ENCODE measurements at places on chromosomes 11 and 22. TPM values are rescaled to one million over a fixed set of nuclear protein-coding genes. Genes with fewer than 3 reads are reported as not detected.

DNA sequence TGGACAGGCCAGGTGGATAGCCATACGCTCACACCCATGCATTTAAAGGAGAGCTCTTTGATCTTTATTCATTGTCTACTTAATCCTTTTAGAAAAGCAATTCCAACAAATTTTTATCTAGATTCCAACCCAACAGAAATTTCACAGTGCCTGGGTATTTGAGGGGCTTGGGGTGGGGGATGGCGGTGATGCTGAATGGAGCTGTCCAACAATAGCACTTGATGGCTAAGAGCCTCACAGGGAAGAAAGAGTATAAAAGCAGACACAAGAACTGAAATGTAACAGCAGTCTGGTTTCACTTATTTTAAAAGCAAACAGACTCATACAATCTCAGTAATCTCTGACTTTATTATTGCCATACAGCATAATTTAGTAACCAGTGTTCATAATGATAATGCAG is 101.8 kb upstream of the SORL1-AS1 start:
- no peak overlapping the region for H3K4me3 ChIP-seq
- H3K27ac ChIP-seq: no peak overlapping the region
- H3K27me3 ChIP-seq: peaks cover 39% of the 10 kb centered on the region
- DNase-seq: no peak

DNA sequence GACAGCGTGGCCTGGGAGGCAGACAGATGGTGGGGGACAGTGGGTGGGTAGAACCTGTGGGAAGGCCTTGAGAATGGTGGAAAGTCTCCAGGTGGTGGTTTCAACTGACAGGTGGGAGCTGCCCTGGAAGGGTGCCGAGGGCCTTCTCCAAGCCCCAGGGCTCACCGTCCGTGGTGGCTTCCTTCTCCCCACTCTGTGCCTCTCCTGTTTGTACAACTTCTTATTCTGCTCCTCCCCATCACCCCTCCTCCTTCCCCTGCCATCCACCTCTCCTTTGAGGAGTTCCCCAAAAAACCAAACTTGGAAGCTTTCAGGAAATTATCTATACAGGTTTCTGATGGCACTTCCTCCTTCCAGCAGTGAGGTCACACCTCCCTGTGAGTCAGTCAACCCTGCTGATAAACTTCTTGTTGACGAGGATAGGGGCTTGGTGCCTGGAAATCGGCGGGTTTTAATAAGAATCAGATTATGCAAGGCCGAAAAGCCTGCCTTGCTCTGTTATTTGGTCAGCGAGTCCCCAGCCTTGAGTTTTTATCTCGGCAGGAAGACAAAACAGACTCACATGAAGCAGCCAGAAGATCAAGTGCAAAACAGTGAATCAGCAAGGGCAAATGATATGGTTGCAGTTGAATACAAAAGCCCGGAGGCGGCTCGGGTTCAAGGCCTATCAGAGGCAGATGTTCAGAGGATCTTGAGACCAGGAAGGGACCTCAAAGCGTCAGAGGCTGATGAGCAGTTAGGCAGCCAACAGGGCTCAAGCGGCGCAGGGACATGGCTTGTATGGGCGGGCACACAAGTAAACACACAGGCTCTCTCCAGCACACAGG is 9.5 kb upstream of the ST3GAL4 start:
- H3K27ac ChIP-seq: no peak overlapping the region
- no peaks in the 10 kb centered on the region for H3K27me3 ChIP-seq
- peak; percentile 84 for DNase-seq

- DNase-seq: no peak
- no peaks in the 10 kb centered on the region for H3K4me1 ChIP-seq
- no peaks in the 10 kb centered on the region for H3K36me3 ChIP-seq
- no peak overlapping the region for H3K27ac ChIP-seq
- H3K4me3 ChIP-seq: no peak overlapping the region
These were observed 62.5 kb upstream of the FGF3 start for GRCh38 chr11:69881467-69882269.

DNA sequence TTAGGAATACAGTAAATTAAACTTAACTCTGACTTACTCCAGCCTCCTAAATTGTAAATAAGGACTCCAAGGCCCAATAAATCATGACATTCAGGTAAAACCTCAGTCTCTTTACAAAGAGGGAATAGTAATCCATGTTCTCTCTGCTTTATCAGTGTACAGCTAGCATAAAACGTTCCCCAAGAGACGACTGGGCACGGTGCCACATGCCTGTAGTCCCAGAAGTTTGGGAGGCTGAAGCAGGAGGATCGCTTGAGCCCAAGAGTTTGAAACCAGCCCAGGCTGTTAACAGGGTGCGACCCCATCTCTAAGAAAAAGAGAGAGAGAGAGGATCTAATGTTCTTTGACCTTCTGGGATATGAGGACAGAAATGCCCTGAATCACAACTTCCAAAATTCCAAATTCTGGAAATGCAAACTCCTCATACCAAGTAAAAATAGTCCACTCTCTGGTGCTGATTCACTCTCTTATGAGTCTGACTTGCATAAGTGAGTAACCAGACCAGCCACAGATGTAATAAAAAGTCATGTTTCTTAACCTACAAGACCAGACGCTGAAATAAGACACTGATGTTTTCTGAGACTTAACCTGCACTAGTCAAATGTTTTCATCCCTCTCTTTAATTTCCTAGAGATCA is 25.5 kb downstream of the NNMT start:
- H3K4me3 ChIP-seq: peak overlapping the region; percentile 21
- peaks cover 56% of the 10 kb centered on the region for H3K4me1 ChIP-seq
- H3K36me3 ChIP-seq: peaks cover 3% of the 10 kb centered on the region
- no peaks in the 10 kb centered on the region for H3K27me3 ChIP-seq
- DNase-seq: peak; percentile 18

DNA sequence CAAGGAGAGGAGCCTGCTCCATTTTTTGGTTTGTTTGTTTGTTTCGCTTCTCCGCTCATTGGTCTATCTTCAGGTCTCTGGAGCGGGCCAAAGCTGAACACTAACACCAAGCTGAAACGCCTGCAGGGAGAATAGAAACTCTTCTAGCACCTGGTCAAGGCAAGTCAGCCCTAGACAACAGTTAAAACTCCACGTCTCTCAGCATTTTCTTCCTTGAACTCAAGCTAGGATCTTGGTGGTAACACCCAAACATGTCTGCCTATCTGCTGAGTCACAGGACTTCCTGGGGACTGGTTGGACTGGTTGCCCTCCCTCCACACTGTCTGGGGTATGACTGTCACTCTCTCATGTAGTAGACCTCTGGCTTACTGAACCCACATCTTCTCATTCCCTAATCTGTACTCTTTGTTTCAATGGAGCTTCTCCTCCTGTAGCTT is 23.9 kb upstream of the RBFOX2 start:
- no peaks in the 10 kb centered on the region for H3K36me3 ChIP-seq
- H3K27me3 ChIP-seq: no peaks in the 10 kb centered on the region
- H3K4me3 ChIP-seq: no peak overlapping the region
- H3K4me1 ChIP-seq: peaks cover 35% of the 10 kb centered on the region
- peak overlapping the region; percentile 53 for H3K27ac ChIP-seq

DNA sequence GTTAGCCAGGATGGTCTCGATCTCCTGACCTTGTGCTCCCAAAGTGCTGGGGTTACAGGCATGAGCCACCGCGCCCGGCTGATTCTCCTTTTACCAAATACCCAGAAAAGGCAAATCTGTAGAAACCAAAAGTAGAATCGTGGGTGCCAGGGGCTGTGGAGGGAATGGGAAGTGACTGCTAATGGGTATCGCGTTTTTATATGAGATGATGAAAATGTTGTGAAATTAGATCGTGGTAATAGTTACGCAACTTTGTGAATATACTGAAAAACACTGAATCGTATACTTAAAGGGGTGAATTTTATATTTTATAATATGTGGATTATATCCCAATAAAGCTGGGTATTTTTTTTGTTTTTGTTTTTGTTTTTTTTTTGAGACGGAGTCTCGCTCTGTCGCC is 48.2 kb upstream of the CREB3L1 start:
- no peak overlapping the region for H3K27ac ChIP-seq
- no peaks in the 10 kb centered on the region for H3K36me3 ChIP-seq
- no peak overlapping the region for H3K4me3 ChIP-seq
- H3K27me3 ChIP-seq: peaks cover 6% of the 10 kb centered on the region

- no peak for DNase-seq
- H3K4me1 ChIP-seq: peaks cover 9% of the 10 kb centered on the region
- peak overlapping the region; percentile 77 for H3K4me3 ChIP-seq
These were observed 473 bp downstream of the TXN2 start for GRCh38 chr22:36480941-36481392.

DNA sequence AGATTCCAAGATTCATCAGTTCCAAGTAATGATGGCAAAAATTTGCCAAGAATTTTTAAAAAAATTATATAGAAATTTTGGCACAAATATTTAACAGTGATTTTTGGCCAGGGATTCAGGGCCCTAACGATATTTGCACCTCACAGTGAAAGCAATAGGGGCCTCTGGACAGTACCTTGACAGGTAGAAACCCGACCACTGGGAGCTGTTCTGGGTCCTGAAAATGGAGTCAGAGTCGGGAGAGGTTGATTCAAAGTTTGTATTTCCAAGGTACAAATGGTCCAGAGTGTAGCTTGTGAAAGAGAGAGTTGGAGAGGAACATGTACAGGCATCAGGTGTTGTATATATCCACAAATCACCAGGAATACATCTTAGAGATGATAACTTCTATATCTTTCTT is 41.6 kb downstream of the MRGPRX2 start:
- no peak for DNase-seq
- H3K4me3 ChIP-seq: no peak overlapping the region
- H3K27me3 ChIP-seq: no peaks in the 10 kb centered on the region
- no peaks in the 10 kb centered on the region for H3K36me3 ChIP-seq

GRCh38 chr11:104968355-104968855 is at the start of gene CASP4:
Gene CASP4, minus strand, starts transcription at chr11:104968574. Its CDS starts 49 bp downstream, at chr11:104968525.
- H3K4me3 ChIP-seq: peak within 1 kb of the TSS; percentile 95
- peaks cover 15% of the 10 kb centered on the region for H3K4me1 ChIP-seq
- DNase-seq: no peak
- H3K27me3 ChIP-seq: no peaks in the 10 kb centered on the region
- H3K36me3 ChIP-seq: no peaks in the 10 kb centered on the region

DNA sequence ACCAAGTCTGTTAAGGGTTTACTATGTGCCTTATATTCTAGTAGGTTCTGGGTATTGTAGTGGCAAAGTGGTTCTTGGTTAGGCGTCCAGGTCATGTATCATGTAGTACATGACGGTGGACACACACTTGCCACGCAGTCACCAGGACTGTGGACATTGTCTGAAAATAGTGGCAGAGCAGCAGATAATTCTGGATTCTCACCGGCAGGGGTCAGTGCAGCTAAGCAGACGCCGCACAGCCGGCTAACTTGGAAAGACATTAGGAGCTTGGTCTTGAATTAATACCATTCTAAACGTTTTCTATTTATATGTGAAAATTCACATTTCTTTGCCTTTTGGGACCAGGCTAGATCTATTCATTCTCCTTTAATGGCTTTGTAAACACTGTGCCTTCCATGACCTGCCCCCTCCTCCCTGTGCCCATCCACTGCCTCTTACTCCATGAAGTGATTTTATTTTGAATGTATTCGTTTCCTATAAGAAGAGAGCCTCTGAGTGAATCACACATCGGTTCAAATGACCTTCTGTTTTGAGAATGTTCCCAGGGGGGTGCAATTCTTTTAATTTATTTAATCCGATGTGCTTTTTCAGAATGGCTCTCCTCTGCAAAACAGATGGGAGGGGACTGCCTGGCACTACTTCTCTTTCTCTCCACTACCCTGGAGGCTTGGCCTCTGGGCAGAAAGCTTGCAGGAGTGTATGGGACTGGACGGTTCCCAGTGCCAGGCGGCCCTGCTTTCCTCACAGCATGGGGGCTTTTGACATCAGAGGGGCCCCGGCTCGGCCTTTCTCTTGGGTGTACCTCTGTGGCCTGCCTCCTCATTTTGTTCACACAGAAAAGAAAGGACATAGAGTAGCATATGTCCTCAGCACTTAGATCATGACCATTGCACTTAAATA is 378.0 kb downstream of the NTM start:
- peak overlapping the region; percentile 26 for H3K4me3 ChIP-seq
- no peaks in the 10 kb centered on the region for H3K36me3 ChIP-seq
- peaks cover 68% of the 10 kb centered on the region for H3K4me1 ChIP-seq
- peak overlapping the region; percentile 97 for H3K27ac ChIP-seq
- H3K27me3 ChIP-seq: no peaks in the 10 kb centered on the region

GRCh38 chr11:93193731-93194130 is 4.1 kb downstream of the SLC36A4 start:
- no peak for DNase-seq
- H3K36me3 ChIP-seq: no peaks in the 10 kb centered on the region
- no peak overlapping the region for H3K27ac ChIP-seq

DNA sequence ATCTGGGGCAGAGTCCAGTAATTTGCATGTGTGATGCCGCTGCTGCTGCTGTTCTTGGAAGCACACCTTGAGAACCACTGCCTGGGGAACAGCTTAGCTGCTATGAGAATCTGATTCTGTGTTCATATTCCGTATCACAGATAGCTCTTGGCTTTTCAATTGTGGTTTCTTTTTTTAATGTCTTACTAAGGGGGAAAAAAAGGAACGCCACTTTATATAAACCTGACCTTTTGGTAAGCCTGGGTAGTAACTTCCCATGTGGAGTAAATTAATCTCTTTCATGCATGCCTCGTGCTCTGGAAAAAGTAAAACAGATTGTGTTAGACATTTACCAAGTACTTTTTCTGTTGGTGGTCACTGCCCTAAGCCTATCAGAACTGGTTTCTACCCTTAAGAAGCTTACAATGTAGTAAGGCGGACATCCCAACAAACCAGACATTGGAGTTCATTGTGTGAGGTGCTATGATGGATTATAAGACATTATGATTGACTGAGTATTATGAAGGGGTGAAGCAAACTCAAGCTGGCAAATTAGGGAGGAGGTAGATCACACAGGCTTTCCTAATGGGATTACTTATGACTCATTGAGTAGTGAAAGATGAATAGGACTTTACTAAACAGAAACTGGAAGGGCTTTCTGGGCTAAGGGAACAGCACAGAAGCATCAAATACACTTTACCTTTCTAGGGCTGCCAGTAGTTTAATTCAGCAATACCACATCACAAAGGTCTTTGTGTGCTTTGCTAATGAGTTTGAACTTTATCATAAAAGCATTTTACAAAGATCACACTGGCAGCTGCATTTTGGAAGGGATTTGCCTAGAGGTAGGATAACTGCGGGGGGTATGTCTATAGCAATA is 64.7 kb downstream of the MAML2 start:
- H3K27me3 ChIP-seq: no peaks in the 10 kb centered on the region
- H3K36me3 ChIP-seq: no peaks in the 10 kb centered on the region
- H3K4me1 ChIP-seq: peaks cover 21% of the 10 kb centered on the region
- peak overlapping the region; percentile 41 for H3K27ac ChIP-seq
- H3K4me3 ChIP-seq: no peak overlapping the region

GRCh38 chr11:134882141-134882540 is 470.1 kb upstream of the B3GAT1 start:
- no peaks in the 10 kb centered on the region for H3K27me3 ChIP-seq
- H3K4me3 ChIP-seq: no peak overlapping the region
- no peaks in the 10 kb centered on the region for H3K36me3 ChIP-seq
- DNase-seq: no peak

Gene ASPHD2
- 6.2 TPM for total RNA-seq

Gene CREBZF
- 49.2 TPM for total RNA-seq

Gene TNNT3
- not detected for total RNA-seq

Gene SLC16A8
- total RNA-seq: not detected

Gene GUCY1A2
- total RNA-seq: under 0.01 TPM

All from osteoblast (primary cell).